ENCODE measurements at places on chromosomes 12 and 14.

- no peak for DNase-seq
Observed at GRCh38 chr12:104834607-104835006, 123.5 kb downstream of the SLC41A2 start.

GRCh38 chr14:51780006-51780692, 80.3 kb upstream of the GNG2 start:
- peak; percentile 56 for DNase-seq

DNA sequence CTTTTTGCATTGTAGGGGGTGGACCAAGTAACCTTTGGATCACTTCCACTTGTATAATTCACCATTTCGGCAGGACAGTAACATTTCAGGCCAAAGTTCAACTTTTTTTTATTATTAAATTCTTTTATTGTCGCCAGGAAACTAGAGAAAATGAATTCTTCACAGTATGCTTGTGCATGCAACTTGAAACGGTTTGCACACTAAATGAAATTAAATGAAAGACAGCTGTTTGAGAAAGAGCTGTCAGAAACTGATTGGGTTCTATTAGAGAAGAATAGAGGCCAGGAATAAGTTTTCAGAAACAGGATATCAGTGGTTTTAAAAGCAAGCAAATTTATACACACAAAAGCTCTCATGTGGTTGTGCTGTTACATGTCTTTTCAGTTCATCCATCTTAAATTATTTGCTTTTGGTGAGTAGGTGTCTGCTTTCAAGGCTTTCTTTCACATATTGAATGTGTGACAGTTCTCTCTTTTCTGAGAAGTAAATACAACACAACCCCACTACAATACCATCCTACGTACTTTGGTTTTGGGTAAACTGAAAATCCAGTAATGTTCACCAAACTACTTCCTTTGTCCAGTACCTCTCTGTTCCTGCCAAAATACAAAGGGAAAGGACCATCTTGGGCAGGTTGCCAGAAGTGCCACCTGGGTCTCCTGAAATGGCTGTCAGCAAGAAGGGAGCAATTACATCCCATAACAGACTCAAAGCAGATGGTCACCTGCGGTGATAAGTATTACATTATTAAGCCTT, 291.7 kb downstream of the RAD51B start:
- DNase-seq = no peak

DNA sequence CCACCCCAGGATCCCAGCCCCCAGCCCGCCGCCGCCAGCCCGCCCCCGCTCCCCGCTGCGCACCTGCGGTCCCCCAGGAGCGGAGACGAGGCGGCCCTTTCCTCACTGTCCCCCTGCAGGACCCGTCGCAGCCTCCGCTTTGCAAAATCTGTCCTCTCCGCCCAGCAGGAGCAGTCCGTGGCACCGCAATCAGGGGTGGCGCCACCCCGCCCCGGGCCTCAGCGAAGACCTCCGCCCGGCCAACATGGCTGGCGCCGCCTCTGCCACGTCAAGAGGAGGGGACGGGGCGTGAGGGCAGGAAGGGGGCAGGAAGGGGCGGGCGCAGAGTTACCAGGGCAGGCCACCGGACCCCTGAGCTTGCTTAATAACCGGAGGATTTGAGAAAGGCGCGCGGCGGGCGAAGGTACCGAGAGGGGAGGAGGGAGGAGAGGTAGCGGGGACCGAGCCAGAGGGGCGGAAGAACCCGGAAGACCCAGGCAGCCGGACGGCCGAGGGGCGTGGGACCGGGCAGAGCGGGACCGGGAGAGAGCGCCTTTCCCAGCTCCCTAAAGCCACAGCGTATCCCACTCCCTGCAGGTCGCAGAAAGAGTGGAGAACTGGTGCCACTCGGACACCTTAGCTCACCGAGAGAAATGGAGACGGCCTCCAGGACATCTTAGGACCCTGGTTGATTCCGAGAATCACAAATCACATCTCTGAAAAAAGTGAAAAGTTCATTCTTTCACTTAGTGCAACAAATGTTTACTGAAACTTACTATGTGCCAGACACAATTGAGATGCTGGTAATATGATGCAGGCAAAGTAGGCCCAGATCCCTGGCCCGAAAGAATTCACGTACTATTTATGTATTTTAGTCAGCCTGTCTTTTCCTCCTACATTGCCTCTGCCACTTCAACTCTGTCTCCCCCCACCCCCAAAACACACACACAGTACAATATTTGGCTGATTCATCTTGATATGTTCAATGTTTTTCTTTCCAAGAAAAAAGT, at the start of gene SEC23A:
SEC23A (minus strand) TSS at position 267 of the 989 bp plus-strand sequence. CDS start 7,117 bp downstream, outside the sequence.
- DNase-seq = peak; percentile 58

- no peak for DNase-seq
Observed at GRCh38 chr12:5733136-5733755, 211.8 kb downstream of the ANO2 start.

DNA sequence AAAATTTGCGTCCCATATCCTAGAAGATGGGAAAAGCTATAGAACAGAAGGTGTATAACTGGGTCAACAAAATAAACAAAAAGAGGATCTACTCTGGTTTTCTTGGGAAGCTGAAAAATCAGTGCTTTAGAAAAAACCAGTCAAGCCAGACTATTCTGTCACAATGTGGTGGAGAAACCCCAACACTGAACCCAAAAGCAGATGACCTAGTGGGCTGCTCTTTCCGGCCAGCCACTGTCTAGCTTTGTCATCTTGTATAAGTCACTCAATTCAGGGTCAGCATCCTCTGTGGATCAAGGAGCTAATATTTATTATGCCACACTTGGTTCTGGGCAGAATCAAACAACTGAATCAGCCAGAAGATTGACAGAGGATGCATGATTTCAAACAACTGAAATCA, 26.6 kb upstream of the TMCC3 start:
- no peak for DNase-seq

- no peak for DNase-seq
Observed at GRCh38 chr12:74620921-74621320, 83.3 kb downstream of the ATXN7L3B start.

- no peak for DNase-seq
Observed at GRCh38 chr14:40987481-40987880, 619.2 kb upstream of the LRFN5 start.

DNA sequence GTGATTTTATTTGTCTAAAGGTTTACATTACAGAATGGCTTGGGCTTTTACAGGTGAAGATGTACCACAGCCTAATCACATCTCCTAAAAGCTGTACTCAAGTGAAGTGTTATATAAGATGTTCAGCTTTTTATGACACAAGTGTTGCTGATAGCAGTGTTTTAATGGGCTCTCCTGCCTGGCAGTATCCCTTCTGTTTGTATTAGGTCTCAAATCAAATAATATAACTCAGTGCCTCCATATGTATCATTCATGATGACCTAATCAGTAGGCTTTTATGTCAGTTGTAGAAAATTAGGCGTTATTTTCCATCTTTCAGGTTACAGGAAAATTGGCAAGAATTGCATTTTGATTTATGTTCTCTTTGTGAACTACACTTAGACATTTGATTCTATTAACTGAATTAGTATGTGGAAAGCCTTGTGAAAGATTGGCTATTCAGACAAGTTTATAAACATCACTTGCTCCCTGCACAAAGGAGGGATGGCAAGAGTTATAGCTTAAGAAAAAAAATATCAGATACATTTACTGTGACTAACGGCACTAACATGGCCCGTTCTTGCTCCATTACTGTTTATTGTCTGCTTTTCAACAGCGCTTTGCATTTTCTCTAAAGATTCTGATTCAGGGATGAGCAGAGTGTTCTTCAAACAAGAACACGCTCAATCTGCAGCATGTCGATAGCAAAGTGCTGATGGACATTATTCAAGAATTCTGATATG, 143.7 kb upstream of the DIO2 start:
- DNase-seq = no peak

- no peak for DNase-seq
Observed at GRCh38 chr12:728781-729180, 23.6 kb upstream of the WNK1 start.

GRCh38 chr14:19828314-19828713, 24.7 kb downstream of the OR4N2 start:
- DNase-seq = no peak

DNA sequence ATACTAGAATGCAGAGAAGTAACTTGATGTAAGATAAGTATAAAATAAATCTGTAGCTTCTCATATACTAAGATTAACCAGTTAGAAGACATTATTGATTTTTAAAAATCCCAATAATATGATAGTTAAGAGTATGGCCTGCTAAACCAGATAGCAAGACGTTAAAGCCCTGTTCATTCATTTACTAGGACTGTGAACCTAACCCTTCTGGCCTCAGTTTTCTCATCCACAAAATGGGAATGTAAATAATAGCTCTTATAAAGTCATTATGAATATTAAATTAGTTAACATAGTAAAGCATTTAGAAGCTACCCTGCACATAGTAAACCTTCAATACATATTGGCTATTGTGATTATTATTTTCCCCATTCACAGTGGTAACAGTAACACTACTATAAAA, 6.0 kb upstream of the PRMT5 start:
- no peak for DNase-seq

DNA sequence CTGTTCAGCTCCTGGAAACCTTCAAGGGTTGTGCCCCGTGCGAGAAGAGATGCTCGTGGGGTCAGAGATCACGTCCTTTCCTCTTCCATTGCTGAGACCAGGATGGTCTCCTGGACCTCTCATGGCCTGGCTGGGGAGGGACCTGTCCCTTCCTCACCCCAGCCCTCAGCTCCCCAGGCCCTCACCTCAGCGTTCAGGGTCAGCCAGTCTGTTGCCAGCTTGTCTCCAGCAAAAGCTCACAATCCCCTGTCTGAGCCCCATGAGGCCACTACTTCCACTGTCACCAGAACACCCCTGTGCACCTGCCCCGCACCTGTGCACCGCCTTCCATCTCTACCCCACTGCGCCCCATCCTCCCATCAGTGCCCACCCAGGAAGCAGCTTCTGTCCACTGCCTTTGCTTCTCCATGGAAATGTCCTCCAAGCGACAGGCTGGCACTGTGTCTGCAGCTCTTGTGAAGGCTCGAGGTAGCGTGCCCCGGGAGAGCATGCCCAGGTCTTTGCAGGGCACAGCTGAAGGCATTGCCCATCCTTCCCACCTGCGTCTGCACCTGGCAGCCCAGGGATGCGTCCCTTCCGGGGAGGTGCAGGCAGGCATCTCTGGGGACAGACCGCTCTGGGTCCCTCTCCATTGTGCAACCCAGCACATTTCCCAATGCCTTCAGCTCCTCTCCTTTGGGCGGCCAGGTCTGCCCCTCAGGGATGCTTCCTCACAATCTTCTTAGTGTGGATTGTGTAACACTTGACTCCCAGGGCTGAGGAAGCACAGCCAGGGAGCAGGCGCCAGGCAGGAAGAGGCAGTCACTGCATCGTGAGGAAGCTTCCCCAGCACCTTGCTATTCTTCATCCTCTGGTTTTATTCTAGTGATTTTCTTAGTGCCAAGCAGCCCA, 179.6 kb downstream of the ADGRD1 start:
- DNase-seq = no peak

DNA sequence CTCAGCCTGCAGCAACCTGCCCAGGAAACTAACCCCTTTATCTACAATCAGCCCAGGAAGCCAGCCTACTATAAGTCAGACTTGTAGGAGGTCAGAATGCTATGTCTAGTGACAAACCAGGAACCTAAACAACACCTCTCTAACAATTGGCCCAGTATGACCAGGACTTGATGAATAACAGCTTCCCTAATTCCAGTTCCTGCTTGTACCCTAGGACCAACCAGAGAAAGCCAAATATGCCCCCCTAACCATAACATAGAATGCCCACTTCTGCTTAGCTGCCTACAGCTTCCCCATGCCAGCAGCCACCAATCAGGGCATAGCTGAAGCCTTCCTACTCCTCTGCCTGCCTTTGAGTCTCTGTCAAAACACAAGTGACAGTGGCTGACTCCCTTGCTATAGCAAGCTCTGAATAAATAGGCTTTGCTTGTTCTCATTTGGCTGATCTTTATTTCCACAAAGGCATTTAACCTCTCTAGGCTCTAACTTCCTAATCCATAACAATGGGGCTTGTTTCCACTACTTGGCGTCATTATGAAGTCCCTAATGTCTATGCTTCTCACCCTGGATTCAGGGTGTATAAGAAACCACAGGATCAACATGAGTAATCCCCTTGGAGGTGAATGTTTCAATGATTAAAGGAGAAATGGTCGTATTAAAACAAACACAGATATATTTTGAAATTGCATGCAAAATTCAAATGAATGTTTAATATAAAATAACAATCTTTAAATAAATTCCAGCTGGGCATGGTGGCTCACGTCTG, 220.2 kb downstream of the ANO6 start:
- DNase-seq = no peak

GRCh38 chr14:55303691-55304145, 32.5 kb downstream of the FBXO34 start:
- DNase-seq = no peak

- DNase-seq = no peak
Observed at GRCh38 chr12:78888568-78888967, 24.0 kb downstream of the SYT1 start.

- DNase-seq = no peak
Observed at GRCh38 chr12:129331356-129332085, 478.2 kb downstream of the GLT1D1 start.

GRCh38 chr14:65237023-65237814, 134.9 kb upstream of the MAX start:
- DNase-seq = no peak

- DNase-seq = no peak
Observed at GRCh38 chr14:66076176-66076575, 410.0 kb upstream of the CCDC196 start.

- DNase-seq = no peak
Observed at GRCh38 chr14:71591231-71591630, 341.0 kb upstream of the RGS6 start.

GRCh38 chr14:77272261-77272660, 1.3 kb upstream of the NGB start:
- no peak for DNase-seq

DNA sequence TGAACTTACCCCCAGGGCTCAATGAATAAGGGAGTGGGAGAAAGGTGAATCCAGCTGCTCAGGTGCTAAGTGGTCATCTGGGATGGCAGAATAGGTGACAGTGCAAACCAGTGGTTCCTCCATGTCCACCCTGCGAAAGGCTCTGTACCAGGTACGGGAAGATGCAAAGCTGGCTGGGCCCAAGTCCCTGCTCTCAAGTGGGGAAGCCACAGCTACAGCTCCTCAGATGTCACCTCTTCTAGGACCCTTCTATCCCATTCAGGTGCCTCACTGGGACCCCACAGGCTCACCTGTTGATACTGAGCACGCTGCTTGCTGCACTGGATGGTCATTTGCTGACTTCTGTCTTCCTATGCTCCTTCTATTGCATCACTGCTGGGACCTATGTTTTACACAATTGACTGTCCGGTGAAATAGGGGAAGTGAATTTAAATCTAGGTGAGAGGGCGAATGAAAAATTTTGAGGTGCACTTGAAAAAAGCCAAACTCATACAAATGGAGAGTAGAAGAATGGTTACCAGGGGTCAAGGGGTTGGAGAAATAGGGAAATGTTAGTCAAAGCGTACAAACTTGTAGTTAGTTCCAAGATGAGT, 20.3 kb upstream of the PPP4R4 start:
- no peak for DNase-seq

- DNase-seq = no peak
Observed at GRCh38 chr12:104566244-104566993, 109.7 kb downstream of the CHST11 start.

GRCh38 chr12:48016373-48017020, 12.2 kb upstream of the COL2A1 start:
- DNase-seq = no peak
